ENCODE measurements at places on chromosomes 4 and X.

- DNase-seq: no peak
Measured at GRCh38 chr4:159269116-159269515, 166.2 kb downstream of the RAPGEF2 start.

- DNase-seq: no peak
Measured at GRCh38 chr4:45317276-45317675, 590.9 kb upstream of the GNPDA2 start.

- DNase-seq: no peak
Measured at GRCh38 chr4:2835978-2836377, 7.7 kb upstream of the ADD1 start.

- no peak for DNase-seq
Measured at GRCh38 chrX:44032479-44032878, 59.3 kb upstream of the NDP start.

DNA sequence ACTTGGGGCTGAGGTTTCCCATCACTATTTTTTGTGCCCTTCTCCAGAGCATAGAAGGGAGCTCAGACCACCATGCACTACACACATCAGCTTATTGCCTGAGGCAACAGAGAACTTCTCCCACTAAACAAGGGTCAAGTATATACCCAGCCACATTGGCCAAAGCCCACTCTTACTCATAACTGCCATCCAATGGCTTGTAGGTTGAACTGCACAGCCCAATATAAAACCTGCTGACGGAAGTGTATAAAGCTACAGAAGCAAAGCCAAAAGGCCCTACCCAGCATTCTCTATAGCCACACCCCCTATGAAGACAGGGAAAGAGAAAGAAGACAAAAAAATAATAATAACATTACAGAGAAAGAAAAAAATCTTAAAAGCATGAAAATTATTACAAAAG is 139.7 kb downstream of the LRBA start:
- no peak for DNase-seq

DNA sequence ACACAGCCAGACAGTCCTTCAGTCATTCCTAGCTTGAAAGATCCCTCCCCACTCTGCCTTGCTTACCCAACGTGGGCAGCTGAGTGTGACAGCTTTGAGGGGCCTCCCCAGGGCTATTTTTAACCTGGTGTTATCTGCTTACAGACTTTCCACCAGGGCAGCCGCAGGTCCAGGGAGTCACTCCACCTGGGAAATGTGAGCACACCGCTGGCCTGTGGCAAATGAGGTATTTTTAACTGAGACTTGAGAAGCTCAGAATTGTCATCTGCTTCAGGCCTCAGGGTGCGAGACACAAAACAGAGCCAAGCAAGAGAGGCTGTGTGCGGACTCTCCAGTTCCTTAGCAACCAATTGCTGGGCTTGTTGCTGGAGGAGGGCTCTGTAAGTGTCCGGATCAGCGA is 13.0 kb downstream of the CORIN start:
- peak; percentile 9 for DNase-seq

GRCh38 chr4:16597443-16597842 is 301.0 kb downstream of the LDB2 start:
- DNase-seq: no peak

GRCh38 chr4:156169011-156169410 is 215.3 kb upstream of the CTSO start:
- DNase-seq: peak; percentile 4

- no peak for DNase-seq
Measured at GRCh38 chrX:31440546-31440945, 368.7 kb upstream of the FTHL17 start.

DNA sequence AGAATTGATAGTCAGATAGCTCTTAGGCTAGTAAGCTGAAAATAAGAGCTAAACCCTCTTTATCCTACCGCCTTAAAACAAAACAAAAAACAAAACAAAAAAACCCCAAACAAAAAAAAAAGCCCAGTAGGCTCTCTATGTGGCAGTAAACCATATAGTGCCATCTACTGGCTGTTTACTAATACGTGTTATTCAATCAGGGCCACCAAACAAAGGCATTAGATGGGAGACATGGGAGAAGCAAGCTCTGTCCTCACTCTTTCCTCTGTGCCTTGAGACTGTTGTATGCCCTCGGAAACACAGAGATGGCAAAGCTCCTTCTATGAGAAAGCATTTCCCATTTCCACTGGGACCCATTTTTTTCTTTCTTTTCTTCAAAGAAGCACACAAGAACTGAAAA is 148.8 kb upstream of the MID1 start:
- peak; percentile 5 for DNase-seq

DNA sequence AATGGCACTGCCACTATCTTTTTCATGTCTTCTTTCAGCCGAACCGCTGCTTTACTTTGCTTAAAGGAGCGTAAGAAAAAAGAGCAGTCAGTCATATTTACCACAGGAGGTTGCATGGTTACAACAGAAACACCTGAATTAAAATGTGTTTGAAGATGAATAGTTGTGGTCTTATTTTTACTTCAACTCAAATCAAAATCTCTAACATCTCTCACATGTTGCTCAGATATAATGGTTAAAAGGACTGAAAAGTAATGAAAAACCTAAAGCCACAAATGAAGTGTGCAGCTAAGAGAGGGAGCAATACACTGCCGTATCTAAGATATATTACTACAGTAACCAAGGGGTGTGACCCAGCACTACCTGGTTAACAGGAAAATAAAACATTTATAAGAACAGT is 27.4 kb downstream of the FAM13A start:
- DNase-seq: no peak

- DNase-seq: no peak
Measured at GRCh38 chr4:1703867-1704266, 8.3 kb downstream of the SLBP start.

DNA sequence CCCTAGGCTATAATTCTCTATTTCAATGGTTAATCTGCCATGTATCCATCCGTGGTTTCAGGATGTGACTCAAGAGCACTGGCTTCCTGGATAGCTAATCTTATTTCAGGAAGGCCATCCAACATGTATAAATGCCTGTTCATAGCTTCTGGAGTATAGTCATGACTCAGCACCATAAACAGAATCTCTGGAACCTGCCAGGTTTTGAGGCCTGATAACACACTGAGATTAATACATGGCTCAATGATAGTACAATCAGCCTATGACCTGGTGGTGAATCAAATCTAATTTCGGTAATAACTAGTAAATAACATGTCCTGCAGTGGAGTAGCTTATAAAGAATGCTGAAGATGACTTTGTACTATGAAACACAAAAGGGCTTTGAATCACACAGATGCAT is 5.7 kb upstream of the IL13RA2 start:
- DNase-seq: peak; percentile 43

GRCh38 chr4:11428899-11429698 is 405 bp upstream of the HS3ST1 start:
- peak; percentile 92 for DNase-seq

GRCh38 chr4:158865520-158866177 is 96.8 kb downstream of the FNIP2 start:
- DNase-seq: no peak

DNA sequence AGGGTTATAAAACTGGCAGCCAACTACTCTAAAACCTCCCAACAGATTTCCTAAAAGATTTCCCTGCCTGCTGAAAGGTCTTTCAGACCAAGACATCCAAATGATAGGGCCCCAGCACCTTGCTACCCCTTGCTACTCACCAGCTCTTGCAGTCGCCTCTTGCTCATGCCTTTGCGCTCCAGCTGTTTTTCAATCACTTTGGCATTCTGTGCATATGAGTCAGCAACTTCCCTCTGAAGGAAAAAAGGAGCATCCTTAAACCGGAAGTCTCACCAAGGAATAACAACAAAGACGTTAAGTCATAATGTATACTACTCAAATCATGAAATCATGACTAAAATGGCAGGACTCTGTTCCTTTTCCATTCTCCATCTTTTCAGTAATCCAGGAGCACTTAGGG is 24.0 kb downstream of the STEEP1 start:
- no peak for DNase-seq

DNA sequence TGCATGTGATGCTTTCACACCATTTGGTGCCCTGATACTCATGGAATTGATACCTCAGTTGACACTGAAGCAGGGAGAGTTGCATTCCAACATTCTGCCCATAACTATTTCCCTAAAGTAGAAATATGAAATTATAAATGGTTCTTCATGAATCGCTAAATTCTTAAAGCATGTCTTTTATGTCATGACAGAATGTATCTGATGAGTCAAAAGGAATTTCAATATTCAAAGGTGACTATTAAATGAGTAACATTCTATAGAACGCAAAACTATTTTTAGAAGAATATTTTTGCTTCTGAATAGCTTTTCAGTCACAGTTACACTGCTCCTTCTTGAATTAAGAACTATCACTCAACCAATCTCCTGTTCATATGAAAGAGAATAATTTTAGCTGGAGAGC is 152.8 kb downstream of the ADGRA3 start:
- no peak for DNase-seq

DNA sequence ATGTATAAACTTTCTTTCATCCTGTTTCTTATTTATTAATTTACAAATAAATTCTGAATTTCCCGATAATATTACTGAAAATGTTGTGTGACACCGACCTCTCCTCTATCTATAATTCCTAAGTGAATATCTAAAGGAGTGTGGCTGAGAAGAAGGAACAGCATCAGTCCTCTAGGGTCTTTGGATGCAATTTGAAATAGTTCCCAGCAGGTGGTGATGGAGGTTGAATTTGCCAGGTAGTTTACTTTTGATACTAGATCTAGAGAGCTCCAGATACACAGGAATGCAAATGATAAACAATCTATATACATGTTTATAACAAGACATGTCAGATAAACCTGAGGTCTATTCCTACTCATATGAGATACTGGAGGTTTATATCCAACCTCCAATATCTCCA is 305.4 kb downstream of the PCDH18 start:
- DNase-seq: no peak

DNA sequence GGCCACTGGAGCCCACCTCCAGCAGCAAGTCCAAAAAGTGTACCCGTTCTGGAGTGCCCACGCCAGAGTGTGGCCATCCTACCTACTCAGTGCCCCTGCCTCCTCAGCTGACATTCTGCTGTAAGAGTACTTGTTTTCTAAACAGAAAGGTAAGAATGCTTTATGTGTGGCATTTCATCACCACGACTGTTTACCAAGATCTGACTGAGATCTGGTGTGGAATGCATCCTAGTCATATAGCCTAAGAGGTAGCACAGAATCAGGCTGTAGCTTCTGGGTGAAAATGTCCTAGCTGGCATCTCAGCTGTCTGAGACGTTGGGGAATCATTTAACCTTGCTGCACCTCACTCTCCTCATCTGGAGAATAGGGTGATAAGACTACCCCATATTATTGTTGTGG is 638.7 kb upstream of the TENM3 start:
- no peak for DNase-seq

GRCh38 chr4:178595500-178596138 is 1153.4 kb upstream of the AGA start:
- no peak for DNase-seq

GRCh38 chr4:99574530-99575324 is at the start of gene MTTP:
Gene MTTP, plus strand, starts transcription at chr4:99574824. Its CDS starts 86 bp downstream, at chr4:99574910.
- peak; percentile 66 for DNase-seq

GRCh38 chr4:78310007-78310739 is 241.4 kb upstream of the ANXA3 start:
- no peak for DNase-seq

- no peak for DNase-seq
Measured at GRCh38 chr4:171101845-171102244, 711.4 kb upstream of the GALNTL6 start.

DNA sequence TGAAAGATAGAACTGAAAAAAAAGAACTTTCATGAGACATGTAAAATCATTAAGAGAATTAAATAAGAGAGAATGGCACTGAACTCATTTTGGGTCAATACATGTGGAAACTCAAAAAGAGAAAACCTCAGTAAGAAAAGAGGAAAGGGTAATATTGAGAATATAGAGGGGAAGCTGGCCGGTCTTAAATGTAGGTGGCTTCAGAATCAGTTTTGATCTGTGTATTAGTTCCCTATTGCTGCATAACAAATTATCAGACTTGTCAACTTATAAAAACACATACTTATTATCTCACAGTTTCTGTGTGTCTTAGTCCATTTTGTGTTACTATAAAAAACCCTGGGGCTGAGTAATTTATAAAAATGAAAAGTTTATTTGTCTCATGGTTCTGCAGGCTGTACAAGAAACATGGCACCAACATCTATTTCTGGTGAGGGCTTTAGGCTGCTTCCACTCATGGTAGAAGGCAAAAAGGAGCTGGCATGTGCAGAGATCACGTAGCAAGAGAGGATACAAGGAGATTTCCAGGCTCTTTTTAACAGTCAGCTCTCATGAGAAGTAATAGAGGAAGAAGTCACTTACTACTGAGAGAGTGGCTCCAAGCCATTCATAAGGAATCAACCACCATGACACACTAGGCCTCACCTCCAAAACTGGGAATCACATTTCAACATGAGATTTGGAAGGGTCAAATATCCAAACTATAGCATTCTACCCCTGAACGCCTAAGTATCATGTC is 29.6 kb downstream of the SATL1 start:
- no peak for DNase-seq

DNA sequence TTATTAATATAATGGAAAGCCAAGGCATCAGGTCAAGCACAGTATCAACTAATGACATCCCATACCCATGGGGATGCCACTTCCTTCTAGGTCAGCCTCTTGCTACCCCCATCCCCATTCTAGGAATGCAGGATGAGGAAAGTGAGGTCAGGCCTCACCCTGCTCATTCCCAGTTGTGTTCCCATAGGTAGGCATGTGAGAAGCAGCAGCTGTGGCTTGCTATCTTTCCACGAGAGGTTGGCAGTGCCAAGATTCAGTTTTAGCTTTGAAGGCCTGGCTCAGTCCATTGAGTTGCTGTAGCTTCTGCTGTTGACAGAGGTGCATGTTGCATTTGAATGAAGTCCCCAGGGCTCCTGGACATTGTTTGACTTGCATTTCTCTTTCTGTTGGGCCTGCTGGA is 15.5 kb downstream of the LONRF3 start:
- no peak for DNase-seq

DNA sequence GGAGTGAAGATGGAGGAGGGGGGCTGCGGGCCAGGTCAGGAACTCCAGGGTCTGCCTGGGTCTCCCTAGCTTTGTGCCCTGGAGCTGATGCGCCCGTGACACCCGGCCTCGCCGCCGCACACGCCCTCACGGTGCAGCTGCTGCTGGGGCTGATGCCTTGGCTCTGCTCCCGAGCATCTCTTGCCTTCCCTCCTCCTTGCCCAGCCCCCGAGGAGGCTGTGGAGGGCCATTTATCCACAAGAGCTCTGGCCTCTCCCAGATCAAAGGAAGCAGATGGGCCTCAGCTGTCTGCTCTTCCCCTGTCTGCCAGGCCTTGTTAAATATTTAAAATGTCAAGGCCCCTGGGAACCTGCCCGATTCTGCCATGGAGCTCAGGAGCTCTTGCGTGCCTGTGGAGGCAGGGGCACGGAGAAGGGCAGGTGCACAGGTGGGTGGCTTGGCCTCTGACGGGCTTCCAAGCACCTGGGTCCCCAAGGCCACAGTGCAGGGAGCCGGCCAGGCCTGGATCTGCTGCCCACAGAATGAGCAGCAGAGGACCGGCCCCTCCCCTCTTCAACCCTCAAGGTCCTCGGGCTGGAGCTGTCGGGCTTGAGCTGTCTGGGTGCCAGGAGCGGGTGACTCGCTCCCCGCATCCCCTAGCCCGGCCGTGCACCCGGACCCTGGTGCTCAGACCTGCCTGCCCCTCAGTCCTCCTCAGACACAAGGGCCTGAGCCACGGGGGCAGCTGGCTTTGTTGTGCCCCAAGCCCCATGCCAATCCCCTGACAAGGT is 20.3 kb downstream of the ATP2B3 start:
- DNase-seq: no peak

GRCh38 chrX:6223516-6223915 is 5.2 kb downstream of the NLGN4X start:
- DNase-seq: no peak

GRCh38 chr4:45324455-45325417 is 598.4 kb upstream of the GNPDA2 start:
- DNase-seq: no peak

Measured in large intestine (tissue), 12 donors.